ENCODE measurements at places on chromosomes 2 and 18. TPM values are rescaled to one million over a fixed set of nuclear protein-coding genes. Genes with fewer than 3 reads are reported as not detected.
A peak's percentile ranks its signal among the peaks of the same experiment; 100 is the strongest.

Gene AFF3
- under 0.01 TPM for total RNA-seq

Gene MRO
- not detected for total RNA-seq

Gene STAT4
- total RNA-seq: 0.40 TPM

Gene TRIM43
- total RNA-seq: not detected

Gene CYS1
- under 0.01 TPM for total RNA-seq

Gene RIT2
- not detected for total RNA-seq

Gene CXCR2
- total RNA-seq: not detected

Gene SPP2
- total RNA-seq: not detected

Gene EEF1B2
- total RNA-seq: 452 TPM

DNA sequence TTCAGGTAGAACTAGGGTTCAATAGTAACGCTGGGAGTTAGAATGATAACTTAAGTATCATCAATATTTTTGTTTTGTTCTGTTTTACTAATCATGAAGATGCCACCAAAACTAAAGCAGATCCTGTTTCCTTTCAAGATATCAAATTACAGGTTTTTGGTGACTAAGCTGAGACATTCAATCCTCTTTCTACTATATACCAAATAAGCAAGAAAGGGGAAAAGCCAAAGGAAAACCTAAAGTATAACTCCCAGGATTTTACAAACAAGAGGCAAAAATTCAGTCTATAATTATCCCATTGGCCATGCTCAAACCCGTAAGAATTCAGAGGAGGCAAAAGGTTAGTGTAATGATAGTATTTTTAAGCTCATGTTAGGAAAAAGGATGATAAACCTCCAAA is 175.2 kb upstream of the CCDC150 start:
- DNase-seq: no peak

DNA sequence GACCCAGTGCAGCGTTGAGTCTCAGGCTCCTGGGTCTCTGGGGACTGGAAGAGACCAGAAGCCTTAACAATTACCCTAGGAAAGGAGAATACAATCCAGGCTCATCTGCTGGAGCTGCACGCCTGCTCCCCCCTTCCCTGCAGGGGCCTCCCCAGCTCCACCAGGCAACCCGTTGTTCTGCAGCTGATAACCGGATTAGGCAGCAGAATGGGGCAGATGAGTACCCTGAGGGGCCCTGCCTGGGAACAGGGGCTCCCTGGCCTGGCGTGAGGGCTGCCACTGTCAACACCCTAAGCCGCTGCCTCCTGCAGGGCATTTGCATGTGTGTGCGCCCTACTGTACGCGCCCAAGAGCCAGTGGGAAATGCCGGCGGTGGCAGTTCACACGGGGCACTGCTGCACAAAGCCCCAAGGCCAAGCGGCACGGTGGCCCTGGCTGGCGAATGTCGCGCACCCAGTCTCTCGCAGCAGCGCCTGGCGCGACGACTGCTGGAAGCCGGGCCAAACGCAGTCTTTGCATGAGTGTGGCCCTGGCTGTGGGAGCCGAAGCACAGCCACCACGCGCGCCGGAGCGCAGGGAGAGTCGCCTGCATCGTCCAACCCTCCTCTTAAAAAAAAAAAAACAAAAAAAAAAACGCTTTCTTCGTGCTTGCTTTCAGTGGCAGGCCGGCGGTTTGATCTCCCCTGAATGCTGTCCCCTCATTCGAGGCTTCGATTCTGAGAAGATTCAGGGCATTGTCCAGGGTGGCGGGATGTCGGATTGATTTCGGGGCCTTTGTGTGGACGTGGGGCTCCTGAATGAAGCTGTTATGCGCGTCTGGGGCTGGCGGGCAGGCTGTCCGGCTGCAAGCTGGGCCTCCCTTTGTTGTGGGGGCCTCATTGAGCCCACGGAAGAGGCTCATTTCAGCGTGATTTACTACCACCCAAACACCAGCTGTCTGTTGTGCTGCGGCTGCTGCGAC is 63.8 kb downstream of the SETBP1 start:
- DNase-seq: no peak

DNA sequence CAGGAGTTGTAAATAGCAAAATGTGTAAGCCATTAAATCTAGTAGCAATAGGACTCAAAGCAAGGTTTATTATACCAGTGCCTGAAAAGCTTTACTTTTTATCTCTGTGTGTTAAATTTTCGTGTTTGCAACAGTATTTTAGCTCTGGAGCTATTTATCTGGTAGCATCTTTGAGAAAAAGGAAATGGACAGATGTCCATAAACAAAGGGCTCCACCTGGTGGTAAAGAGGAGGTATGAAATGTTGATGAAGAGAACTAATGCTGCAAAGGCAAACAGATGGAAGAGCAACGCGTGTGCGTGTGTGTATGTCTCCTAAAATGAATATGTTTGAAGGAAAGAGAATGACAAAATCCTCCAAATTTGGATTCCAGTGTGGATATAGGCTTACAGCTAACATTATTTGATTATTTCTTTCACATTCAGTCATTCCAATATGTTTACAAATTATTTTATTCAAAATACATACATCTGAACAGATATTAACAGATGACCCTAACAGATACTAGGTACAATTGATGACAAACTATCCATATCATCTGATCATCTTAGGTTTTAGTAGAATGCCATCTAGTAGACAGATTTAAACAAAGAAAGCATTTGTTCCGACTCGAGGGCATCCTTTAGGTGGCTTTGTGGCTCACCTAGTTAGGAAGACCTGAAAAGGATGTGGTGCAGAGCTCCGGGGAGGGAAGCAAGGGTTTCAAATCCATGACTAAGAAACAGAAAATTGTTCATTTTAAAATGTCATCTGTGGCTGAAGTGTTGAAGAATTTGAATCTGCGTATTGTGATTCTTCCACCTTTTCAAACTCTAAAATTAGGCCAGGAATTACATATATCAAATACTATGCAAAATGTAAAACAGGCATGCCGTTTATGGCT is 383.3 kb downstream of the MTX2 start:
- peak; percentile 63 for DNase-seq

DNA sequence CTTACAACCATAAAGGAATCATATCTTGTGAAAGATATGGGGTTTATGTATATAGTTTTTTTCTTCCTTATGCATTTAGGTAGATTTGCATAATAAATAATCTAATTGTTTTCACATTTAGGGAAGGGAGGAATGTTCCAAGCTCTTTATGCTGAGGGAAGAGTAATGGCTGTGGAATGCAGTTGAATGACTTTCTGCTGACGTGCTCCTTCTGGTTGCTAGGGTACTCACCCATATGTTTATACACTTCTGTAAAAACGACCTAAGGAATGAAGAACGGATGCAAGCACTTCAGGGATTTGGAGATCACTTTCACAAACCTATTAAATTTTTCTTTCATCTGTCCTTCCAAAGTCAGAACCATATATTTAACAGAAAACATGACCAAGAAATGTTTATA is 29.2 kb upstream of the PPP4R1 start:
- peak; percentile 92 for DNase-seq

DNA sequence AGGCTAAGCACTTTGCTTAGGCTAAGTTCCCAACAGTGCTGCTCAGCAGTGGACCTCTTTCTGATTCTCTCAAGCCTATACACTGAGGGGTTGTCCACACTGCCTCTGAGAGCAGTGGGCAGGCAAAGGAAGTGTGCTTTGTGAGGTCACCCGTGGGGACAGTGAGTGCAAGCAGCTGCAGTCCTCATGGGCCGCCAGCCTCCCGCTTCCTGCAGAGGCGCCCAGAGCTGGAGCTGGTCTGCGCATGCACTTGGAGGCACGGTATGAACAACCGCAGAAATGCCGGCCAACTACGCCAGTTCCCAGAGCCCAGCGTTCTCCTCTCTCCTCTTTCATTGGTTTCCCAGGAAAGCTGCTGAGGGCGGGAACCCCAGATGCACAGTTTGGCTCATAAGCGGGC is 149.5 kb upstream of the DLX2 start:
- peak; percentile 91 for DNase-seq

DNA sequence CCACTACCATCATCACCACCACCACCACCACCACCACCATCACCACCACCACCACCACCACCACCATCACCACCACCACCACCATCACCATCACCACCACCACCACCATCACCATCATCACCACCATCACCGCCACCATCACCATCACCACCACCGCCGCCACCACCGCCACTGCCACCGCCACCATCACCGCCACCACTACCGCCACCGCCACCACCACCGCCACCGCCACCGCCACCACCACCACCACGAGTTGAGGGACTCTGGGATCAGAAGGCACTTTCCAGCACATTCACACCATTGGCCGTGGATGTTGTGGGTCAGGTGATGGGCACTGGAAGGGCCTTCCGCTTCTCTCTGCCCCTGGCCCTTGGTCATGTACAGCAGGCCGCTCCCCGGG is 48.8 kb downstream of the ODC1 start:
- no peak for DNase-seq

DNA sequence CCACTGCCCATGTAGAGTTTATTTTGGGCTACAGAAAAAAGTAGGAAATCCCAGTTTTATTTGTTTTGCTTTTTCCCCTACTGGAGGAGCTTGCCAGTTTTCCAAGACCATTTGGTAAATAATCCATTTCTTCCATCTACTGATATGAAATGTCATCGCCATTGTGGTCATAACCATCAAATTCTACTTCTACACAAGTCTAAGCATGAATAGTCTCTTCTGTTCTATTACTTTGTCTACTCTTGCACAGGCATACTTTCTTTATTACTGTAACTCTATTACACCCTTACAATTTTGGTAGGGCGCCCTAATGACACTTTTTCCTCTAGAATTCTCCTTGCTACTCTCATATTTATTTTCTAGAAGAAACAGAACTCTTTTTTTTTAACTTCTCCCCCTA is 120.7 kb downstream of the ATAD2B start:
- no peak for DNase-seq

GRCh38 chr2:176435729-176436128 is 166.5 kb downstream of the MTX2 start:
- no peak for DNase-seq

- DNase-seq: no peak
These were observed 50.9 kb downstream of the PHLPP1 start for GRCh38 chr18:62766266-62766665.

DNA sequence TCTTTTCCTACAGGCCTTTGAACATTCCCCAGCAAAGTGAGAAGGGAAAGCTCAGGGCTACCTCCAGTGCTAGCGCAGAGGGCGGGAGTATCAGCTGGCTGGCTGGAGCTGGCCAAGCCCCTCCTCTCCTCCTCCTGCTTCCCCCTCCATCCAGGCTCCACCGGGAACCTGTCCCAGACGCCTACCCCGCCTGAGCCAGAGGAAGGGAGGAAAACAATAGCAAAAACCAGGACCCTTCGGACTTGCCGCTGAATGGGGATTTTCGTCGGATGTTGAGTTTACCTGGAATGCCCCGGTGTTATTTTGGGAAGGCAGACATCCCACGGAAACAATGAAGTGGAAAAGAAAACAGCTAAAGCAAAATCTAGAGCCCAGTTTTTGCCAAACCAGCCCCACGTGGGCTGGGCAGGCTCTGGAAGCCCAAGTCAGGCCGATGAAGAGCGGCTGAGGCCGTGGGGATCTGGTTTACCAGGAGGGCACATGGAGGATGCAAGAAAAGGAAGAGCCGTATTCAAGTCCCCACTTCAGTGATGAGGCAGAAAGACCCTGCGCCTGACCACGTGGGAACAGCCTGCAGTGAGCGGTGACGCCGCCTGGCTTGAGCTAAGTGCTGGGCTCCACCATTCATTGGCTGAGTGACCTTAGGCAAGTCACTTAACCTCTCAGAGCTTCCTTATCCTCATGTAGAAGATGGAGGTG is 100.4 kb upstream of the LCLAT1 start:
- peak; percentile 31 for DNase-seq

- no peak for DNase-seq
These were observed 194.9 kb upstream of the HDAC4 start for GRCh38 chr2:239595726-239596125.

DNA sequence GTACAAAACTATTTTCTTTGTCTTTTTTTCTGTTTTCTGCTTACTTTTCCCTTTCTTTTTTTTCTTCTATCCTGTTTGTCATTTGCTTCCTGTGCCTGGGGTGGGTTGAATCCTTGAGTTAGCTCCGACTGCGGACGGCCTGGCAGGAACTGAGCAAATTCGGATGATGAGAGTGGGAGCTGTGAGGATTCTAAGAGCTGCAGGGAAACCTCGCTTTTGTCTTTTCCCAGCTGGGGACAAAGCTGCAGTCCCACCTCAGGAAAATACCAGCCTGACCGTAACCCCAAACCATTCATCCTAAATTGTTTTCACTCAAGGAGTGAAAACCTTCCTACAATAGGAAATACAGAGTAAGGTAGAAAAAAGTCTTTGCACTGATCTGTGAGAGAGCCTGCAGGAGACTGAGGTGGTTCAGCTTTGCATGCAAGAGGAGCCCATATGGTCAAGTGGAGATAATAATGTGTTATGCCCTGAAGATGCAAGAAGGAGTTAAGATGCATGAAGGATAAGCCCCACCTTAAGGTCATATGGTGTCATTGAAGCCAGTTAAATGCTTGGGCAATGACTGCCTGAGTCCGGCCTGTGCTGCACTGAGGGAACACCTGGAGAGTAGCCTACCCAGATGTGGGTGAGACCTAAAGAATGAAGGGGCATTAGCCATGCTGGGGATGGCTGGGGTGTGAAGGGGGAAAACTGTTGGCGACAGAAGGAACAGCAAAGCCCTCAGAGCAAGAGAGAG is 31.7 kb upstream of the ARL4C start:
- no peak for DNase-seq

DNA sequence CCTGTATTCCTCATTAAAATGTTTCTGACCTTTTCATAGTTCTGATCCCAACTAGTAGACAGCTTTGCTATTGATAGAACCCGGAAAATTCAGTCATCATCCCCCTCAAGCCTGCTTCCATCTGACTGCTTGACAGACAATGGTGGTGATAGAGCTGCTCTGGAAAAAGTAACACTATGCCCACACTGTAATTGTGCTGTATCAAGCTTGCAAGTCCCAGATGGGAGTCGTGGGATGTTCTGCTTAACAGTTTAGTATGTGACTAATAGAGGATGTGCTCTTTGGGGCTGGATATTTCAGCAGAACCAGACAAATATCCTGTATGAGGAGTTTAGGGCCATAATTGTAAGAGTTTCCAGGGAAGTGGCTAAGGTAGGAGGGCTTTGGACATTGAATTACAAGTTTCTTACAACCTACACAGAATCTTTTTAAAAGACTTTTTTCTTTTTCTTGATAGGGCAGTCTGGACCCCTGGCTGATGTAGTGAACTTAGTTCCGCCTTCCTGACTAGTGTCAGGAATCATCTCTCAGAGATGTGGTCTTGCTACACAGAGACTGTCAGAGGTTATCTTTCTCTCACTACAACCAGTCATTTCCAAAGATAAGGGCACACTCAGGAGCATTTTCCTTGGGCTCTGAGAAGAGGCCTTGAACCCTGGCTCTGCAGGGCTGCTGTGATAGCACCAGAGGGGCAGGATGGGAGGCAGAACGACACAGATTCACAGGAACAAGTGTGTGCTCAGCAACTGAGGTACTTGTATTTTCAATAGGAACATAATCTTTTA is 158.0 kb upstream of the RBMS1 start:
- peak; percentile 38 for DNase-seq

Measured in lung microvascular endothelial cell (primary cell).